Activated CD4-positive, alpha-beta memory T cell treated with anti-CD3 and anti-CD28 coated beads, Interleukin-2, amount 10 ng/mL, durations not matched to agents 7 days and 5 days (primary cell): ENCODE measurements at places on chromosomes 13 and 19.

DNA sequence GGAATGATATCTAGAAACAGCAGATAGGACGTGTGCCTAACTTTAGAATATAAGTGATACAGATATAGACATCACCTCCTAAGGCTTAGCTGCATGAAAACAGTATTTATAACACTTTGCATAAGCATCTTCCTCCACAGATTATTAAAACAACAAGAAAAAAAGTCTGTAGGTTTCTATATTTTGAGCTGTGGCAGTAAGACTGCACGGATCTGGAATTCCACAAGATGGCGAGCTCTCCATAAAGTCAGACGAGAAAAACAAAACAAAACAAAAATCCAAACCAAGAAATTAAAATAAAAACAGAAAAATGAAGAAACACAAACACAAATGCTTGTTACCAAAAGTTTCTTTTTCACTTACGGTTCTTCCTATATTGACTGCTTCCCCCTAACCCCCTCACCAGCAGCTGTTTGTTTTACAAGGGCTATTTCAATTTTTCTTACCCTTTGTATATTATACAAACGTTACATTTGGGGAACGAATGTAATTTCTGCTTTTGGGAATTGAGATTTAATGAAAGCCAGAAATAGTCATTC, 285.8 kb downstream of the MYO16 start:
- H3K4me1 ChIP-seq, result peaks cover 17% of the 10 kb centered on the region
- H3K27me3 ChIP-seq, result no peaks in the 10 kb centered on the region
- peak overlapping the region; percentile 60 for H3K27ac ChIP-seq

- no peak overlapping the region for H3K27ac ChIP-seq
- H3K27me3 ChIP-seq, result no peaks in the 10 kb centered on the region
- H3K4me3 ChIP-seq, result no peak overlapping the region
- peaks cover 12% of the 10 kb centered on the region for H3K4me1 ChIP-seq
These were observed 4.8 kb upstream of the CTXN1 start for GRCh38 chr19:7930765-7931164.

- H3K4me3 ChIP-seq, result no peak overlapping the region
- H3K4me1 ChIP-seq, result peaks cover 42% of the 10 kb centered on the region
- peaks cover 20% of the 10 kb centered on the region for H3K36me3 ChIP-seq
- no peaks in the 10 kb centered on the region for H3K27me3 ChIP-seq
These were observed 21.6 kb downstream of the SPATA13 start for GRCh38 chr13:24181991-24182702.

- no peak overlapping the region for H3K27ac ChIP-seq
- no peaks in the 10 kb centered on the region for H3K36me3 ChIP-seq
- no peak overlapping the region for H3K4me3 ChIP-seq
- peak; percentile 33 for DNase-seq
- peaks cover 33% of the 10 kb centered on the region for H3K4me1 ChIP-seq
These were observed 3.7 kb downstream of the HRC start for GRCh38 chr19:49151267-49152118.

GRCh38 chr13:24982333-24982999, 113.5 kb upstream of the PABPC3 start:
- no peak for DNase-seq
- no peaks in the 10 kb centered on the region for H3K4me1 ChIP-seq
- H3K27me3 ChIP-seq, result peaks cover 33% of the 10 kb centered on the region
- H3K4me3 ChIP-seq, result no peak overlapping the region
